Activated CD4-positive, CD25-positive, alpha-beta regulatory T cell treated with anti-CD3 and anti-CD28 coated beads, Interleukin-2, amount 50 U/mL, for 24 hours (primary cell): ENCODE measurements at places on chromosomes 3 and 15.

GRCh38 chr3:190269101-190269500 lies 53.1 kb downstream of the CLDN1 start:
- no peak for ATAC-seq

DNA sequence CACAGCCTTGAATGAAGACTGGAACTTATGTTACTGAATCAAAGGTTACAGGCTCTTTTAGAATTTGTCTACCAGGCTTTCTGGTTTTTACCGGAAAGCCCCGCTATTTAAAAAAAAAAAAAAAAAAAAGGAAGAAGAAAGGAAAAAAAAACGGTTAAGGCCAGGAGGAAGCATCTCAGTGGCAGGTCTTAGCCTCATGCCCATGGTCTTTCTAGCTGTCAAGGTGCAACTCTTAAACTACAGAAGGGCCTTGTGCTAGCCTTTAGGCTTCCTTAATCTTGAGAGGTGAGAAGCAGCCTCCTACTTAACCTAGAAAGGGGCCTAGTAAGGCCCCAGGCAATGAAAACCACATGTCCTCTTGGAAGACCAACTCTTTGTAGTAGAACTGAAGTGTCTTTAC lies 77.5 kb downstream of the TBC1D5 start:
- ATAC-seq, result no peak

GRCh38 chr15:83547168-83547567 lies 100.0 kb downstream of the SH3GL3 start:
- no peak for ATAC-seq

DNA sequence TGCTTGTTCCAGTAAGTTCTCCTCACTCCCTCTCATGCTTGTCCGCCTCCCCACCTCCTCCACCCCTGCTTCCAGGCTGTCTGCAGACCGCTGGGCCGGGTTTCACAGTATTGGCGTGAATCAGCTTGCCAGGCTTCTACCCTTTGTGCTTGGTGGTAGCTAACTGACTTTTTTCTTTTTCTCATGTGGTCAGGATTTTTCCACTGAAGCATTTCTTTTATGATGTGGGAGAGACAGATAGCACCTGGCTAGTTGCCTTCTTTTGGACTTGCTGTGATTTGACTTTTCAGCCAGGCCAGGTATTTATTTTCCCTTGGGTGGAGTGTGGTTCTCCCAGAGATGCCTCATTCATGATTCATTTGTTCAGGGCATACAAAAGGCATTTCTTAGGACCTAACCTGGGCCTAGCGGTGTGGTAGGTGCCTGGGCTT lies 60.6 kb downstream of the ST6GAL1 start:
- ATAC-seq, result no peak

DNA sequence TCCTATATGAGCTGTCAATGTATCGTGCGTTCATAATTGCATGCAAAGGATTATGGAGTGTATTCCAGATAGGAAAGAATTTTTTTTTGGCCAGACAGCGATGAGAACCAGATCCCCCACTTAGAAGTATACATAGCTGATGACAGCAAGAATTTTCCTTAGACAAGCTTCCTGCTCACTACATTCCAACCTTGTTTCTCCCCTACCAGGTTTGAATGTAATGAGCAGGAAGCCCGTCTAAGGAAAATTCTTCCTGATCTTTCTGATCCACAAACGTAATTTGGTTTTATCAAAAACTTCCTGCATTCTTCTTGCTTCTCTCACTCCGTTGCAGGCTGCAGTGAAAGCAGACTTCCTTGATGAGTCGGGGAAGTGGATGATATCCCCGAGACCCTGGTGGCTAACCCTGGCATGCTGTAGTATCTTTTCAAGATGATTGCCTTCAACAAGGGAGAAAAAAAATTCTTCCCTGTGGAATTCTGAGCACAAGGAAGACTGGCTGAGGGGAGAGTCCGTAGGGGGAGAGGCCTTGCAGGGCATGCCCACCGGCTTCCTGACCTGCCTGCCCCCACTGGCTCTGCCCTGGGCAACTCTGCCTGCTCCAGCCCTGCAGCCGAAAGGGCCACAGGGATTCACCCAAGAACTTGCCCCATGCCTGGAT lies 243.1 kb downstream of the TLE3 start:
- ATAC-seq, result no peak

- ATAC-seq, result no peak
Measured at GRCh38 chr15:80730926-80731325, 35.8 kb downstream of the ABHD17C start.

DNA sequence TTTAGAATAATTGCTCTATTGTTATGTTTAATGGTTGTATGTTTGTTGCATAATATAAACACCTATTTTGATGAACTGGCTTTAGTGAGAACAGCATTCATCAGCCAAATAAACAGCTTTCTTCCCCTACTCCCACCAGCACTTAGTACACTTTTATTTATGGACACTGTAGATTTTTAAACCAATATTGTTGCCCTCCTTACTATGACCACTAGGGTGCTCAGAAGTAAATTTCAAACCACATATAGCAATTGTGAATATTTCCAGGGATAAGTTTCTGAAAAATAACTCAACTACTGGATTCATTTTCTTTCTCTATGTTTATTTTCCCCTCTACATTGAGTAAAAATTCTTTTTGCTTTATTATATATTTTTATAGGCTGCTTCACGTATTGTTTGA lies 84.7 kb upstream of the PTX3 start:
- ATAC-seq, result no peak

DNA sequence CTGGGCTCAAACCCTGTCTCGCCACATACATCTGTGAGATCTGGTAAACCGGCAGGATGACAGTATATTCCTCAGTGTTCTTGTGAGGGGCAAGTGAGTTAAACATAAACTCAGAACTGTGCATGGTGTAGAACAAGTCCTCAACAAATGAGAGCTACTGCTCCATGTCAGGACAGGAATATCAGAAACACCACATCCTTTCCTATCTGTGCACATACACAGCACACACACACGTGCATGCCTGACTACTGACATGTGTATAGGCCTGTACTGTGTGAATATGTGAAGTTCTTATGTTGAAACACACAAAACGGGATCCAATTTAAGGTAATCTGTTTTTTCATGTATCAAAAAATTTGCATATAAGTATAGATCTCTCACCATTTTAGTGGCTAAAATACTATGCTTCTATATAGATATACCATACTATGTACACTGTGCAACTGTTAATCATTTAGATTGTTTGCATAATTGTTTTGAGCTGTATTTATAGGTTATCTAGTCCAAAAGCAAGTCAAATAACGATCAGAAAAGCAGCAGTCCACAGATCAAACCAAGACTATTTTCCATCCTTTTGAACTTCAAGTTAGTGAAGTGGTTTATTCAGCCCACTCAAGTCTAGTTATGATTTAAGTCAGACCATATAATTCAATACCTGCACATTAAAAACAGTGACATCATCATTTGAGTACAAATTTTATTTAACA lies 44.8 kb downstream of the CCR4 start:
- peak; percentile 56 for ATAC-seq

GRCh38 chr3:5476403-5476802 lies 288.9 kb downstream of the EDEM1 start:
- no peak for ATAC-seq

GRCh38 chr3:10700821-10701220 lies 115.2 kb upstream of the SLC6A11 start:
- no peak for ATAC-seq

DNA sequence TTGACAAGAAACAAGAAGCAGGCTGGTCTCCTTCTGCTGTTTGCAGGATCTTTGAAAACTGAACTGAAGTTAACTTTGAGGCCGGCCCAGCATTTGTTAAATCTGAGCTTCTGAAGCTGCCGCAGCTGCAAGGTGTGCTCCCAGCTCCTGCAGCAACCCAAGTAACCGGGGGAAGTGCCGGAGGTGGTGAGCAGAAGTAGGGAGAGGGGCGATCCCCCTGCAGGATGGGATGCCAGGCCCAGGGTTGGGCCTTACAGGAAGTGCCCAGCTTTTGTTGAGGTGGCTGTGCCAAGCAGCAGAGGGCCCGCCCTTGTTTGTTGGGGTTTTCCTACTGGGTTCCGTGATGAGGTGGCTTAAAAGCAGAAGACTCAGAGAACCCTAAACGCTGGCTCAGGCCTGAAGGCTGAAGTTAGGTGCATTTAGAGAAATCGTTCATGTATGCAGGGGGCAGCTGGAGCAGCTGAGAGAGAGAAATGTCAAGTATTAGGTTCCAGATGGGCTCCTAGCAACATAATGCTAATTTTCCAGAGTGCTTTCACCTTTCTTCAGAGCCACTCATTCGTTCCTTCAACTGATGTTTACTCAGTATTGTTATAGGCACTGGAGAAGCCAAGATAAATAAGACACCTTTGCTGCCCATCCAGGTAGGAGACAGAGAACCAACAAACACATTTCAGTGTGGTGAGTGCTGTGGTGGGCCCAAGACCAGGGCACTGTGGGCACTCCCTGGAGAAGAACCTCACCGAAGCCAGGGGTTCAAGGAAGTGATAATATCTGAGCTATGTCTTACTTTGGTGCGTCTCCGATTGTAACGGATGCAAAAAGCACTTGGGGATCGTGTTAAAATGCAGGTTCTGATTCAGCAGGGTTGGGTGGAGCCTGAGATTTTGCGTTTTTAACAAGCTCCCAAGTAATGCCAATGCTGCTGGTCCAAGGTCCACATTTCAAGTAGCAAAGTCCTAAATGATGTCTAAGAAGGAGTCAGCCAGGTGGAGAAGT lies 42.2 kb upstream of the PLCL2 start:
- peak; percentile 86 for ATAC-seq

- ATAC-seq, result no peak
Measured at GRCh38 chr15:77817434-77817833, 184.7 kb upstream of the LINGO1 start.
